ENCODE measurements at places on chromosomes 11 and 22.

- DNase-seq = no peak
Observed at GRCh38 chr22:42871146-42872050, 14.3 kb upstream of the ARFGAP3 start.

DNA sequence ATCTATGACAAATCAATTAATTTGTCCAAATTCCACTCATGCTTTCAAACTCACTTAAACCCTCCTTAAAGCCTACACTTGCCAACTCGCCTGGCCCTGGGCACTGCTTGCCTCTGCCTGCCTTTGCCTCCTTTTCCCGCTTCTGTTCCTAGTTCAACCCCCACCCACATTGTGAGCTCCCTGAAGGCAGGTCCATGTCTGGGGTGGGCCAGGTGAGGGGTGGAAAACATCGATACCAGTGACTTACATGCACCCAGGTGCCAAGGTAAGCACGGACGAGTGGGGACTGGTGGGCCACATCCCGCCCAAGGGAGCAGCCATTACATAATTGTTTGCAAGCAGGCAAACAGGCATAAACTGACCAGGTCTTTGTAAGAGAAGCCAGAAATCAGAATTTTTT is 146.2 kb downstream of the ST3GAL4 start:
- DNase-seq = no peak

DNA sequence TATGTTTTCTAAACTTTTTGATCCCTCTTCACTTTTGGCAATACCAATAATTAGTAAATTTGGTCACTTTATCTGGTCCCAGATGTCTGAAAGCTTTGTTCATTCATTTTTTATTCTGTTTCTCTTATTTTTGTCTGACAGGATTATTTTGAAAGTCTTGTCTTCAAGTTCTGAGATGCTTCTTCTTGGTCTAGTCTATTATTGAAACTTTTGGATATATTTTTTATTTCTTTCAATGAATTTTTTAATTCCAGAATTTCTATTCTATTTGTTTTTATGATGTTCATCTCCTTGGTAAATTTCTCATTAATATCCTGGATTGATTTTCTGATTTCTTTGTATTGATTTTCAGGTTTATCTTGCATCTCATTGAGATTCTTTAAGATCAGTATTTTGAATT is 54.1 kb upstream of the RAB38 start:
- no peak for DNase-seq

- no peak for DNase-seq
Observed at GRCh38 chr11:90468923-90469322, 246.1 kb upstream of the CHORDC1 start.

DNA sequence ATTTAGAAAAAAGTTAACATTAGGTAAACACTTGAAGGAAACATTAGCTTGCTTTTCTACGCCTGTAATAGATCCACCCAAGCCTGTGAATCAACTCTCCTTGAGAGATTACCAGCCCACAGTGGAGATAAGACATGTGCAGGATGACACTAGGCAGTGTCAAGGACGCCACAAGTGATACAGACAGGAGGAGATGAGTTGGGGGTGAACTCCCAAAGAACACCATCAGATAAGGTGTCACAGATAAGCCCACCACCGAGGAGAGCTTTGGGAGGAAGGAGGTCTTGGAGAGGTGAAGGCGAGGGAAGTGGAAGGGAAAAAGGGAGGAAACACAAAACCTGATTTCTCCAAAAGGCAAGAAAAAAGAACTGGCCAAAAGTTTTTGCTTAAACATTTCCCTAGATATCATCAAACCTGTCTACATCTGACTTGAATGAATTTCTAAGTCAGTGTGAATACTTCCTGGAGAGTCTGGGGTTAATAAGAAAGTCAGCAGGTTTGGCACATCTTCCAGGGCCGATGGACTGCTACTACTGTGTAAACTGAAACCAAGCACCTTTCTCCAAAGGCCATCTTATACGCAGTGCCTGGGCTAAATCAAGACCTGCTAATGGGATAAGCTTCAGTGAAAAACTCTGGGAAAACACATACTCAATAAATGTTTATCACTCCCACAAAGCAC is 15.5 kb downstream of the CLTCL1 start:
- DNase-seq = no peak

- DNase-seq = no peak
Observed at GRCh38 chr11:61924064-61924455, 6.7 kb upstream of the RAB3IL1 start.

- no peak for DNase-seq
Observed at GRCh38 chr22:33105501-33105911, 47.3 kb upstream of the SYN3 start.

GRCh38 chr11:128757235-128757711 is 63.4 kb downstream of the FLI1 start:
- DNase-seq = peak; percentile 54

GRCh38 chr22:17791196-17791595 is 16.9 kb upstream of the BID start:
- DNase-seq = no peak

Data from activated CD4-positive, alpha-beta T cell treated with anti-CD3 and anti-CD28 coated beads for 1 hour (primary cell).